Heart right ventricle (tissue), 16 donors: ENCODE measurements at places on chromosomes 6 and 20. TPM values are rescaled to one million over a fixed set of nuclear protein-coding genes. Genes with fewer than 3 reads are reported as not detected.

Gene LST1
- 6.2 TPM for total RNA-seq

DNA sequence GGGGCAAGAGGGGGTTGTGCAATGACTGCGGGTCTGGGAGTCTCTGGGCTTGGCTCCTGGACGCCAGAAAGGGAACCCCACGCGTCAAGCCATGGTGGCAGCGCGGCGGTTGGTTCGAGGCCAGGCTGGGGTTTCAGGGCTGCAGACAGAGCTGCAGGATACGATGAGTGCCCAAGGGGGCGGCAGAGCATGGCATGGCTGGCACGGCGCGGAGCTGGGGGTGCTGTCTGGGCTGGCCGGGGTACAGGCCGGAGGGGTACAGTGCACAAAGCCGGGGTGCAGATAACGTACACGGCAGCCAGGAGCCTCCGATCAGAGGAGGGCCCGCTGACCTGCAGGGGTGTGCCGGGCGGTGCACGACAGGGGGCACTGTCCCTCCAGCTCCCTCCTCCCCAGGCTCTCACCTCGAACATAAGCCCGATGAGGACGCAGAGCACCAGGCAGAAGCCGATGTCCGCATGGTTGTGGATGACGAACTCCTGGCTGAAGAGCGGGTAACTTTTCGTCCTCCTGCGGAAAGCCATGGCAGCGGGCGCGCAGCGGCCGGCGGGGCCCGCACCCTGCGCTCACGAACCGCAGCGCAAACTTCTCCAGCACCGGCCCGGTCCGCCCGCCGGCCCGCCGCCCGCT lies 353 bp downstream of the TRAM2 start:
- H3K27me3 ChIP-seq = no peaks in the 10 kb centered on the region
- H3K4me3 ChIP-seq = peak overlapping the region; percentile 77
- peaks cover 58% of the 10 kb centered on the region for H3K4me1 ChIP-seq
- DNase-seq = peak; percentile 57
- no peaks in the 10 kb centered on the region for H3K36me3 ChIP-seq

GRCh38 chr6:52735071-52735470 lies 28.2 kb downstream of the GSTA2 start:
- no peaks in the 10 kb centered on the region for H3K4me1 ChIP-seq
- no peak for DNase-seq
- H3K27me3 ChIP-seq = no peaks in the 10 kb centered on the region
- H3K27ac ChIP-seq = no peak overlapping the region
- H3K36me3 ChIP-seq = no peaks in the 10 kb centered on the region

GRCh38 chr6:38876475-38876874 lies 161.4 kb downstream of the DNAH8 start:
- H3K27me3 ChIP-seq = peaks cover 3% of the 10 kb centered on the region
- DNase-seq = no peak
- no peaks in the 10 kb centered on the region for H3K4me1 ChIP-seq
- H3K4me3 ChIP-seq = no peak overlapping the region
- H3K27ac ChIP-seq = no peak overlapping the region

DNA sequence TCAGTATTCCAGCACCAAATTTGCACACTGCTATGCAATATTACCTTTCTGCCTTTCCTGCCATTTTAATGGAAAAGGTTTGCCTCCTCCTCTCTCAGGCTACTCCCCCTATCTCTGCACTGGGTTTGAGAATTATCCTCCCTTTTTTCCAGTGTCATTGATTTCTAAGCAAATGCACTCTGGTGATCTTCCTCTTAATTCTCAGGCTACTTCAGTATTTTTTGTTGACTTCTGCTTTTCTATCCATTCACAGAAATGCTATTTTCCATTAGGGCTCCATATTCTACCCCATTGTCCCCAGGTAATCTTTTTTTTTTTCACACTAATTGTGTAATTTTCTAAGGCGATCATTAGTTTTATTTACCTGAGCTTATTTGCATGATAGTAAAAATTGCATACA lies 144.0 kb downstream of the GJA1 start:
- no peak overlapping the region for H3K27ac ChIP-seq
- no peak for DNase-seq
- no peaks in the 10 kb centered on the region for H3K4me1 ChIP-seq
- no peaks in the 10 kb centered on the region for H3K27me3 ChIP-seq

DNA sequence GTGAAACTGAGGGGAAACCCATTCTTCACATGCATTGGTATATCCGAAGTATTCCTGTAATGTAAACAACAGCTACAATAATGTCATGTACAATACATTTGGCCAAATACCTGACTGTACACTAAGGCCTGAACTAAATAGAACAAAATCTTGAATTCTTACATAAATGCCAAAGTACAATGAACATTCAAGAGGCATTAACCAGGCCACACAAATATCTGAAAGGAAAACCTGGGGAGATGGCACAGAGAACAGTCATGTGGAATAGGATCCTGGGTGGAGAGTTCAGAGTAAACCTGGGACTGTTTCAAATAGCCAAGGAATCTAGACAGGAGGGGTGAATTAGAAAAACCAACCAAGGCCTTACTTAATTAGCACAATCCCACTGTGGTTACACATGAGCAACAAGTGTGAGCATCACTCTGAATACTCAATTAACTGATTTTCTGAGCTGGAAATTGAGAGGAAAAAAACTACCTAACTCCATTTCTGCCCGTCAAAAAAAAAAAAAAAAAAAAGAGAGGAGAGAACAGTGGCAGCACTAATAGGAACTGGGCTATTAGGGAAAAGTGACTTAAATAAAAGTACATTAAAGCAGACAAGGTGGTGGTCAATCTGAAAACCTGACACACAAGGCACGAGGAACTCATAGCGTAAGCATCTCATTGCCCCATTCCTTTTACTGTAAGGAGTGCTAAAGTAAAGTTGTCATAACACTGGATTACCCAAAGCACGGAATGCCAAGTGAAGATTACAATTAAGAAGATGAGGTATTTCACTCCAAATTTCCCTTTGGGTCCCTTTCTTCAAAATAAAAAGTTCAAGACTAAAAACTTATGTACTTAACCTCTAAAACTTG lies 10.9 kb downstream of the SNX5 start:
- H3K4me1 ChIP-seq = peaks cover 36% of the 10 kb centered on the region
- H3K27ac ChIP-seq = no peak overlapping the region
- no peak for DNase-seq
- peaks cover 40% of the 10 kb centered on the region for H3K36me3 ChIP-seq
- H3K4me3 ChIP-seq = no peak overlapping the region
- H3K27me3 ChIP-seq = no peaks in the 10 kb centered on the region

Gene DNMT3B
- total RNA-seq = 0.95 TPM

Gene SLCO4A1
- 12.8 TPM for total RNA-seq

GRCh38 chr6:4543596-4543995 lies 232.6 kb upstream of the CDYL start:
- H3K4me1 ChIP-seq = no peaks in the 10 kb centered on the region
- no peaks in the 10 kb centered on the region for H3K36me3 ChIP-seq
- no peak for DNase-seq
- no peak overlapping the region for H3K4me3 ChIP-seq

- H3K4me1 ChIP-seq = no peaks in the 10 kb centered on the region
- H3K27ac ChIP-seq = no peak overlapping the region
- no peak for DNase-seq
- no peaks in the 10 kb centered on the region for H3K27me3 ChIP-seq
- no peak overlapping the region for H3K4me3 ChIP-seq
These were observed 25.5 kb upstream of the VEGFA start for GRCh38 chr6:43744491-43744890.

- DNase-seq = no peak
- no peaks in the 10 kb centered on the region for H3K4me1 ChIP-seq
- H3K36me3 ChIP-seq = no peaks in the 10 kb centered on the region
- no peak overlapping the region for H3K27ac ChIP-seq
- H3K27me3 ChIP-seq = peaks cover 28% of the 10 kb centered on the region
These were observed 2.9 kb downstream of the BIRC7 start for GRCh38 chr20:63238514-63239125.

DNA sequence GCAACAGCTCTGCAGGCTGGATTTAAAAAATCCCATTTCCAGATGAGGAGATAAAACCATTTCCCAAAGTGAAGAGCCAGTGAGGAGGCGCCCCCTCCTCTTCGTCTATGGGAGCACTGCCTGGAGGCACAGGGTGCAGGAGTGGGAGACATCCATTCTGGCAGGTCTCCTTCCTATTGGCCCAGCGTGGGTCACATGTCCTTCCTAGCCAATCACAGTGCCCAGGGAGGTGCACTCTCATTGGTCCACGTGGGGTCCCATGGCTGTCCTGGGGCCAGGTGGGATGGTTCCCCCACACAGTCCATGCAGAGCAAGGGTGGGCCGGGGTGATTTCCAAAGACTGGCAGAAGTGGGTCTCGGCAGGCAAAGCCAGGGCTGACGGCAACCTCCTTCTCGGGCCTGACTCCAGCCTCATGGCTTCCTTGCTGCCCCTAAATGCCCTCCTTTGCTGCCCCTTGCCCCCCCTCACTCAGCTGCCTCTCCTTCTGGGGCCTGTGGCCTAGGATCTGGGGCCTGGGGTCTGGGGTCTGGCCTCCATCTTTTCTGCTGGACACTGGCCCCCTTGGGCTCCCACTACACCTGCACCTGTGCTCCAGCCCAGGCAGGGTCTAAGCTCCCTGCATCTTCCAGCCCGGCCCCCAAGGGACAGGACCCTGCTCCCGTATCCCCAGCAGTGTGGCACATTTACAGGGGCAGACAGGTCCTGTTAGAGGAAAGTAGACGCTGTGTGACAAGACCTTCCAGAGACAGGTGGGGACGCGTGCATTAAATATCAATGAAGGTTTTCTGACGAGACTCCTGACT lies 231.7 kb downstream of the TAF4 start:
- peaks cover 12% of the 10 kb centered on the region for H3K27me3 ChIP-seq
- no peaks in the 10 kb centered on the region for H3K36me3 ChIP-seq
- DNase-seq = no peak
- no peaks in the 10 kb centered on the region for H3K4me1 ChIP-seq
- H3K4me3 ChIP-seq = no peak overlapping the region

GRCh38 chr6:56025795-56026194 lies 150.4 kb upstream of the BMP5 start:
- no peak overlapping the region for H3K27ac ChIP-seq
- H3K36me3 ChIP-seq = no peaks in the 10 kb centered on the region
- no peaks in the 10 kb centered on the region for H3K4me1 ChIP-seq
- DNase-seq = no peak
- H3K4me3 ChIP-seq = no peak overlapping the region
- H3K27me3 ChIP-seq = no peaks in the 10 kb centered on the region

DNA sequence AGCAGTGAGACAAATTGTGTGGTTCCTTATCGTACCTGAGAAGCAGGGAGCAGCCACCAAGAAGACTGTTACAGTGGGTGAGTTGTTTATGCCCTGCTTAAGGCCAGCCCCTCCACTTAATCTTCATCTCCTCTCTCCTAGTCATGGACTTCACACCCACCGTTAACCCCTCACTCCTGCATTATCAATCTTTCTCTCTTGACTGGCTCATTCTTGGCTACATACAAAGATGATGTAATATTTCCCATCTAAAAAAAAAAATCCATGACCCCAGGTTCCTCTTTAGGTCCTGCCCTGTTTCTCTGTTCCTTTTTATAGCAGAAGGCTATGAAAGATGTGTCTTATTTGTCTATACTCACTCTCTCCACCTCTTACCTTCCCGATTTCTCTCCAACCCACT lies 72.4 kb downstream of the SHLD1 start:
- no peak overlapping the region for H3K27ac ChIP-seq
- DNase-seq = no peak
- no peaks in the 10 kb centered on the region for H3K27me3 ChIP-seq

Gene EDN1
- total RNA-seq = 0.36 TPM

DNA sequence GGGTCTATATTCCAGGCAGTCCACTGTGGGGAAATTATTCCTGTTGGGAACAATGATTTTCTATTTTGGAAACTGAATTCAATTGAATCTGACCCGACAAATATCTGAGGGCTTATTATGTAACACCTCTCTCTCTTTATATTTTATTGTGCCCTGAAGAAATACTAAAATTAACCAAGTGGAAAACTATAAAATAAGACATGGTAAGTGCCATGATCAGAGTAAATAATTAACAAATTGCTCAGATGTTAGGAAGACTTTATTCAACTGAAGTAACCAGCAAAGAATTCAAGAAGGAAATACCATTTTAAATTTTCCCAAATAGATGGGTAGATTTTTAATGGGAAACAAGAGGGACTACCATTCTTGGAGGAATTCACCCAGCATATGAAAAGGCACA lies 632.9 kb downstream of the MAFB start:
- no peak overlapping the region for H3K4me3 ChIP-seq
- H3K27me3 ChIP-seq = no peaks in the 10 kb centered on the region
- H3K36me3 ChIP-seq = no peaks in the 10 kb centered on the region
- H3K4me1 ChIP-seq = no peaks in the 10 kb centered on the region
- no peak for DNase-seq

- DNase-seq = no peak
- no peak overlapping the region for H3K4me3 ChIP-seq
- H3K27me3 ChIP-seq = no peaks in the 10 kb centered on the region
- H3K4me1 ChIP-seq = peaks cover 19% of the 10 kb centered on the region
These were observed 26.7 kb downstream of the ECI2 start for GRCh38 chr6:4108561-4109093.

DNA sequence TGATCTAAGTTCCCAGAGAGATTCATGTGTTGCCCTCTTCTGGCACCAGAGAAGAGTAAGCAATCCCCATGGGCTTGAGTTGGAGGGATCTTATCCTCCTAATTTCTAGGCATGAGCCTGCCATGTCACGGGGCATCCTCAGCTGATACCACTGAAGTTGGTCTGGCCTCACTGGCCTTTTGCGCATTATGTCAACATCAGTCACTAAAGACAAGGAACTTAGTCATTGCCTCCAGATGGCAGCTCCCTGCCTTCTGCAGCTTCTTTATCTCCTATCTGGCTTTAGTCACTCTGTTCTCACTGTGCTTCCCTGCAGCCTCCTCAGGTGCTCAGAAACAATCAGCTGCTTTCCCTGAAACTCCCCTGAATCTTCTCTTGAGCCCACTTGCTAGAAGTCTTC lies 312.2 kb downstream of the ADGRG6 start:
- no peaks in the 10 kb centered on the region for H3K36me3 ChIP-seq
- no peak for DNase-seq
- H3K27me3 ChIP-seq = peaks cover 4% of the 10 kb centered on the region
- no peak overlapping the region for H3K27ac ChIP-seq

DNA sequence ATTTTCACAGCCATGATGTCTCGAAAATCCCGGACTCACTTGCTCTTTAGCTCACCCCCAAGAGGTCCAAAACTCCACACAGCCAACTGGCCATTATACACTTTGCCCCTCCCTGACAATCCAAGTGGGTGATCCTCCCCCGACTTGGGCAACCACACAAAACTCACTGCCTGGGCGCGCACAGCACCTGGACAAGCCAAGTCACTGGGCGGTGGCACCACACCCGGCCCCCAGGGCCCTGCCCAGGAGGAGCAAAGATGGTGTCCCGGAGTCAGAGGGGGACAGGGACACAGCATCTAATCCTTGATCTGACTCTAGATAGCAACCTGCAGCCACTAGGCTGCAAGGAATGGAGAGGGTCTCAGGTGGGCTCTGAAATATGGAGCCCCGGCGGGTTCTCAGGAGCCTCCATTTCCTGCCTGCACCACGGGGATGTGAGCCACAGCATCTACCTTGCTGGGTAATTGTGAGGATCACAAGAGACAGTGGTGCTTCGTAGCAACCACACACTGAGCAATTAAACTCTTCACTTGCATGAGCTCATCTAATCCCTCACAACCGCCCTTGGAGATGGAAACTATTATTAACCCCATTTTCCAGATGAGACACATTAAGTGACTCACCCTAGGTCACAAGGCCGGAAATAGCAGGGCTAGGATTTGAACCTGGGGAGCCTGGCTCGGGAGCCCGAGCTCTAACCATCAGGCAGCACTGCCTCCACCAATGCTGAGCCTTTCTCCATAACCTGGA lies 66.6 kb downstream of the BMP7 start:
- no peak for DNase-seq
- no peaks in the 10 kb centered on the region for H3K4me1 ChIP-seq
- H3K27ac ChIP-seq = no peak overlapping the region
- peaks cover 23% of the 10 kb centered on the region for H3K27me3 ChIP-seq
- no peaks in the 10 kb centered on the region for H3K36me3 ChIP-seq
- no peak overlapping the region for H3K4me3 ChIP-seq

- H3K36me3 ChIP-seq = no peaks in the 10 kb centered on the region
- peak overlapping the region; percentile 45 for H3K27ac ChIP-seq
- no peak for DNase-seq
- H3K4me1 ChIP-seq = peaks cover 14% of the 10 kb centered on the region
These were observed 287.2 kb downstream of the QKI start for GRCh38 chr6:163701762-163702161.
